Caudate nucleus (tissue), 63 donors: ENCODE measurements at places on chromosomes 6 and 20.

GRCh38 chr6:88899569-88900316 is 63.7 kb downstream of the RNGTT start:
- DNase-seq, result no peak

DNA sequence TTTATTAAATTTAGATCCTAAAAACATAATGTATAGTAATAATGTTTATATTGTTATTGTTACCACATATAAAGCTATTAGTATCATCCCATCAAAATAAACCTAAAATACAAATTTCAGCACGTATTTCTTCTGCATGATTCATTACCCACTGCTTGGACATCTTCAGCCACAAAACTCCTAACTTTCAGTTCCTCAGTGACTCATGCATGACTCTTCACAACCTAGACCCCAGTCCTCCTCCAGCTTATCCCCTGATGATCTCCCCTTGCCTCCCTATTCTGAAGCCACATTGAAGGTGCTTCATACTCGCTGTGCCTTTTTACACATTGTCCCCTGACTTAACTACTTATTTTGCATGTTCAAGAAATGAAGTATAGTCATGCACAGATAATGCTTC is 11.2 kb upstream of the GPRC6A start:
- no peak for DNase-seq

- DNase-seq, result no peak
Observed at GRCh38 chr20:41005361-41005729, 23.3 kb upstream of the TOP1 start.

GRCh38 chr6:32980488-32981038 is 12.2 kb downstream of the BRD2 start:
- DNase-seq, result no peak

DNA sequence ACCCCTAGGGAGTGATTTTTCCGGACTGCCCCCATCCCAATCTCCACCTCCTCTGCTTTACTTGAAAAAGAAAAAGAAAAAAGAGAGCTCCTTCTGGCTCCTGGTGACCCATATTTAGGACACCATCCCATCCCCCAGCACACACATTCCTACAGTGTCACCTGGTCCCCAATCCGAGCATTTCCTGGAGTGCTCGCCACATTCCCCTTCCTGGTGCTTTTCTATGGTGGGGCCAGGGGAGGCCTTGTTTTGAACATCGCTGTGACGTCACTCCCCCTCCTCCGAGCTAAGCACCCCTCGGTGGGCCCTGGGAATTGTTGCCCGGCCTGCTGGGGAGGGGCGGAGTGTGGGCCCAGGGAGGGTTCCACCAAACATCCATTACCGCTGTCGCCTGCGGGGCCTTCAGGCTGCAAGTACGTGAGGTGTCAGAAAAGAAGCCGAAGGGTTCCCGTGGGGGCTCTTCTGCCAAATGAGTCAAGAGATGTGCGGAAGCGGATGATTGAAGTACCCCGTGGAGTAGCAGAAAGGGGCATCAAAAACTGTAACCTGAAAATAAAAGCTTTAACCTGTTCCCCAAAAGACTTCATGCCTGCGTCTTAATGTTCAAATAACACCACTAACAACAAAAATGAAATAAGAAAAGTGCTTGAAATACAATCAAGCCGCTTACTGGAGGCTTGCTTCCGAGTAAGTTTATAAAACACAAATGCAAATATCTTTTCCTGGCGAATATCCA is 2.8 kb upstream of the FOXC1 start:
- DNase-seq, result no peak

- no peak for DNase-seq
Observed at GRCh38 chr6:137904822-137905617, 38.0 kb downstream of the TNFAIP3 start.

DNA sequence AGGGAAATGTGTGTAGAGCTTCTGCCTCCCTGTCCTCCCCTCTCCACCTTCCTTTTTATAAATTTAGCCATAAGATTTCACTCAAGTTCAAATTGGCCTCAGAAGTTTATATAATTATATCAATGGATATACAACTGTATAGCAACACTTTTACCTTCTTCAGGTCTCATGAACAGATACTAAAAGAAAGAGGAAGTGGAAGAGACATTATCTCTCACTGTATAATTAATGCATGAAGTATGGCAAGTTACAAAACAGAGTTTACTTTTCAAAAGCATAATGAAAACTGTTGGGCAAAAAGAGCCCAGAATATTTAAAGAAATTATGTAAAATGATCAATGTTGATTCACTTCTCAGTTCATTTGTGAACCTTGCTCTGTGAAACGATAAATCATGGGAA is 99.7 kb downstream of the PDE7B start:
- DNase-seq, result no peak

GRCh38 chr20:25273046-25273445 is 25.2 kb downstream of the PYGB start:
- DNase-seq, result no peak

GRCh38 chr6:135236732-135237131 is 55.6 kb downstream of the MYB start:
- DNase-seq, result no peak

- DNase-seq, result no peak
Observed at GRCh38 chr6:154815938-154816820, 83.0 kb downstream of the SCAF8 start.

GRCh38 chr6:10174056-10174455 is 240.8 kb downstream of the TFAP2A start:
- no peak for DNase-seq

DNA sequence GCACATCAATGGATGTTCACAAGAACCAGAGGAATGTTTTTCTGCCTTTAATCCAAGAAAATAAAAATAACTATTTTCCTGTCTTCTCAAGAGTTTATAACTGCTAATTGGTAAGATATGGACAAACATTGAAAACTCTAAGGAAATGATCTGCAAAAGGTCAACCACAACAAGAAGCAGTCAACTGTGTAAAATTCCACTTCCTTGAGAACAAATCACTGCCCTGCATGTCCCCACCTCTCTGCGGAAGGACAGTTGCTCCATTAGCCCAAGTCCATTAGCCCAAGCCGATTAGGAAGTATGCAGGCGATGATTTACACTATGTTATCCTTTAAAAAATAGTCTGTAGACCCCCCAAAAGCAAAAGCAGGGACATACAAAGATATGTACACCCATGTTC is 27.6 kb downstream of the SLC22A23 start:
- DNase-seq, result no peak

DNA sequence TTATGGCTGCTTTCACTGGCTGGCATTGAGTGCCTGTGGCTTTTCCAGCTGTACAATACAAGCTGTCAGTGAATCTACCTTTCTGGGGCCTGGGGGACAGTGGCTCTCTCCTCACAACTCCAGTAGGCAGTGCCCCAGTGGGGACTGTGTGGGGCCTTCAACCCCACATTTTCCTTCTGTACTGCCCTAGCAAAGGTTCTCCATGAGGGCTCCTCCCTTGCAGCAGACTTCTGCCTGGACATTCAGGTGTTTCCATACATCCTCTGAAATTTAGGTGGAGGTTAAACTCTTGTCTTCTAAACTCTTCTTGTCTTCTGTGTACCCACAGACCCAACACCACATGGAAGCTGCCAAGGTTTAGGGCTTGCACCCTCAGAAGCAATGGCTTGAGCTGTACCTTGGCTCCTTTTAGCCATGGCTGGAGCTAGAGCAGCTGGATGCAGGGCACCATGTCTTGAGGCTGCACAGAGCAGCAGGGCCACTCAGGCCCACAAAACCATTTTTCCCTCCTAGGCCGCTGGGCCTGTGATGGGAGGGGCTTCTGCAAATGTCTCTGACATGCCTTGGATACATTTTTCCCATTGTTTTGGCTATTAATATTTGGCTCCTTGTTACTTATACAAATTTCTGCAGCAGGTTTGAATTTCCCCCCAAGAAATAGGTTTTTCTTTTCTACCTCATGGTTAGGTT is 9.6 kb downstream of the PEX7 start:
- no peak for DNase-seq

- DNase-seq, result no peak
Observed at GRCh38 chr20:59837623-59838394, 95.6 kb downstream of the SYCP2 start.

GRCh38 chr6:112209131-112209530 is 45.2 kb downstream of the LAMA4 start:
- DNase-seq, result no peak

GRCh38 chr20:54464003-54464402 is 11.4 kb upstream of the DOK5 start:
- no peak for DNase-seq

DNA sequence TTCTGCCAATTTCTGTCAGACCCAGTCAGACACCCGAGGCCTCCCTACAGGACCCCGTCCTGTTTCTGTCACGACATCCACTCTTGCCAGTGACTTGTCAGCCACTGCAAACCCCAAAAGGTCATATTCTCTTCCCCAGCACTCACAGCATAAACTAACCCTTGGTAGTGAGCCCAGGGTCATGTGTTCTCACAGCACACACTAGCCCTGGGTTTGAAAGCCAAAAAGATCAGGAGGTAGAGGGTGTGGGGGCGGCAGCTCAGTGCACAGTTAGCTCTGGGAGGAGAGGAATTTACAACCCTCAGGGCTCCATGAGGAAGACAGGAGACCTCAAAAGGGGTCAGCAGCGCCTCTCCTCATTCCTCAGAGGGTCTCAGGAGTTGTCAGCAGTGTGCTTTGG is 9.9 kb upstream of the SNX9 start:
- no peak for DNase-seq

- no peak for DNase-seq
Observed at GRCh38 chr6:11012976-11013720, 31.0 kb downstream of the ELOVL2 start.

- DNase-seq, result no peak
Observed at GRCh38 chr6:156873654-156874380, 96.6 kb downstream of the ARID1B start.

DNA sequence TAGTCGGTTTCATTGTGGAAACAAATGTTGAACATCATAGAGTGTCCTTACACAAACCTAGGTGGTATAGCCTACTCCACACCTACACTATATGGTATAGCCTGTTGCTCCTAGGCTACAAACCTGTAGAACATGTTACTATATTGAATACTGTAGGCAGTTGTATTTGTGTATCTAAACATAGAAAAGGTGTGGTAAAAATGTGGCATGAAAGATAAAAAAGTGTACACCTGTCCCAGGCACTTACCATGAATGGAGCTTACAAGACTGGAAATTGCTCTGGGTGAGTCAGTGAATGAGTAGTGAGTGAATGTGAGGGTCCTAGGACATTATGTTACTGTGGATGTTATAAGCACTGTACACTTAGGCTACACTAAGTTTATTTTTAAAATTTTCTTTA is 103.0 kb downstream of the ZFAND3 start:
- DNase-seq, result no peak

GRCh38 chr20:63132715-63133471 is 83.0 kb downstream of the YTHDF1 start:
- DNase-seq, result no peak

- DNase-seq, result no peak
Observed at GRCh38 chr6:24761193-24761835, 13.4 kb upstream of the GMNN start.

- no peak for DNase-seq
Observed at GRCh38 chr20:61253640-61254511, 1.8 kb downstream of the CDH4 start.

DNA sequence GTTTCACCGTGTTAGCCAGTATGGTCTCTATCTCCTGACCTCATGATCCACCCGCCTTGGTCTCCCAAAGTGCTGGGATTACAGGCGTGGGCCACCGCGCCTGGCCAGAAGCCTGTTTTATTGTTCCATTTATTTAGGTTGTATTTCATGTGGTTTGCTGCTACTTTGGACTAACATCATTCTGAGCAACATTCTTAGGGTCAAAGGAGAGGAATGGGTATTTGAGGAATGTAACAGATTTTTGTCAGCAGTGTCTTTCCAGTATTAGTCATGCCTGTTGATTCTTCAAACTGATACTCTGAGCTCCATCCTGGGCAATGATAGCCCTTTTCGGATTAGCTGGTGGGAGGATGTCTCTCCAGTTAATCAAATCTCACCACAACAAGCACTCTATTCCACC is 213.0 kb upstream of the CITED2 start:
- no peak for DNase-seq

DNA sequence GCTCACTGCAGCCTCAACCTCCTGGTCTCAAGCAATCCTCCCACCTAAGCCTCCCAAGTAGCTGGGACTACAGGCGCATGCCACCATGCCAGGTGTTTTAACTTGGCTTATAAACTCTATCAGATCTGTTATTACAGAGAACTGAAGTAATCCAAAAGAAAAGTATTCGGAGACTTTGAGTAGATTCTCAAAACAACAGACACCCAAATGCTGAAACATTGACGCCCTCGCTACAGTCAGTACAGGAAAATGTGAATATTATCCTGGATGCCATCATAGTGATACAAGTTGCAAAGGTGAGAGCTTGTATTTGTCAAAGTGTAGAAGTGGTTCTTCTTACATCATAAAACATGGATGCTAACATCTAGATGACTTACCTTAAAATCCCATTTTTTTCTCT is 108.7 kb upstream of the EDN1 start:
- no peak for DNase-seq

DNA sequence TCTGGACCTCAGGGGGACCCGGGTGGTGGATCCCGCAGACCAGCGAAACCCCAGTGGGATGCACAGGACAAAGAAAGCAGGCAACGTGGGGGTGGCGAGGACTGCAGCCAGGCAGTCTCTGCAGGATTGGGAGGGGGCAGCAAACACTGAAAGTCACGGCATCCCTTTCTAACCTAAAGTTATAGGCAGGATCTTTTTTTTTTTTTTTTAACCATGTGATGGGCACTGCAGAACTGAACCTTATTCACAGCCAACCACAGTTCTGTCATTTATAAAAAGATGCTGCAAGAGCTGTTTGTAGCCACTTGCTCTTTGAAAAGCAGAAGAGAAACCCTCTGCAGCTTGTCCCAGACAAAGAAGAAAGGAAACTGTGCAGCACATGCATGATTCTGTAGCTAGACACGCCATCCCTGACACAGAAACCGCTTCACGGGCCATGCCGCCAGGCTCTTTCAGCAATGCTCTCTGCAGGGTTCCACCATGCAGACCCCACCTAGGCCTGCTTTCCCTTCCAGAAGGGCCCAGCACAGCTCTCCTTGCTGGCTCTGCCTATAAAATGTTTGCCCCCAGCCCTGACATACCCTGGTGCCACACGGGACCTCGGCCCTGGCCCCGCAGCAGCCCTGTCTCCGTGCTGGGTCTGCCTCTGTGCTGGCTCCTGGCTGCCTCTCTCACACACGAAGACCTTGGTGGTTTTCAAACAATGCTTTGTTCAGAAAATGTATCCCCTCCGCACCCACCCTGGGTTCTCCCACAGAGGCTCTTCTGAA is 70.8 kb downstream of the PYGB start:
- no peak for DNase-seq

DNA sequence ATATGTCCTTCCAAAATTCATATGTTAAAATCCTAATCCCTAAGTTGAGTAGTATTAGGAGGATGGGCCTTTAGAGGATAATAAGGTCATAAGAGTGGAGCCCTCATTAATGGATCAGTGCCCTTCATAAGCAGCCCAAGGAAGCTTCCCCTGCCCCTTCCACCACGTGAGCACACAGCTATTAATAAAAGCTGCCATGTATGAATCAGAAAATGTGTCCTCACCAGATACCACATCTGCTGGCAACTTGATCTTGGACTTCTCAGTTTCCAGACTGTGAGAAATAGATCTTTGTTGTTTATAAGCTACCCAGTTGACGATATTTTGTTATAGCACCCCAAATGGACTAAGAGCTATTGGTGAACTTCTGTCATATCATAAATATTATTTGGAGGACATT is 207.7 kb upstream of the HDDC2 start:
- DNase-seq, result no peak

GRCh38 chr6:108677894-108678293 is 117.2 kb downstream of the FOXO3 start:
- no peak for DNase-seq
